ENCODE measurements at places on chromosomes 4 and X. TPM values are rescaled to one million over a fixed set of nuclear protein-coding genes. Genes with fewer than 3 reads are reported as not detected.

GRCh38 chr4:147542229-147542990 lies 61.5 kb downstream of the EDNRA start:
- no peak for ATAC-seq

DNA sequence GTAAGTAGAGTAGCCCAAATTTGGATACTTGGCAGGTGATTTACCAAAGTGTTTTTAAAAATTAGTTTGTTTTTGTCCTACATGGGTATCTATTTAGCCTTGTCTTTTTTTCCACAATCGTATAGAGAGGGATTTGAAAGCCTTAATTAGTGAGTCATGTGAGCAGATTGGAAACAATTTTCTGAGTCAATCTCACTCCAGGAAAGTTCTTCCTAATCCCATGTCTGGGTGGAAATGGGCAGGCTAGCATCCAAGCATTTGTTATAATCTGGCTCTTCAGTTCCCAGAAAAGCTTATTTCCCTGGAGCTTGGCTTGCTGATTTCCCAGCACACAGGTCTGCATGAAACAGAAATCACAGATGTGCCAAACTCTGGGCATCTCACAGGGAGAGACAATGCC lies 426.9 kb upstream of the BOD1L1 start:
- no peak for ATAC-seq

The TASL gene
- total RNA-seq: not detected

DNA sequence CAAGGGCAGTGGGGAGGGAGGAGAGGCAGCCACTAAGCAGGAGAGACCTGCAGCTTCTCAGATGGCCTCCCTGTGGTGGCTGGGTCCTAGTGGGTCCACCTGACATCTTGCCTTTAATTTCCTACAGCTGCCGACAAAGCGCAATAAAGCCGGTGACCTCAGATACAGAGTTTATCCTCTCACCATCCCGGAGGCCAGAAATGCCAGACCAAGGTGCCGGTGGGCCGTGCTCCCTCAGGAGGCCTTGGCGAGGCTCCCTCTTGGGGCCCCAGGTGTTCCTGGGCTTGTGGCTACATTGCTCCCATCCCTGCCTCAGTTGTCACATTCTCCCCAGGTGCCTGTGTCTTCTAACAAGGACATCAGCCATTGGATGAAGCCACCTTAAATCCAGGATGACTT lies 103.0 kb downstream of the ADRA2C start:
- no peak for ATAC-seq

DNA sequence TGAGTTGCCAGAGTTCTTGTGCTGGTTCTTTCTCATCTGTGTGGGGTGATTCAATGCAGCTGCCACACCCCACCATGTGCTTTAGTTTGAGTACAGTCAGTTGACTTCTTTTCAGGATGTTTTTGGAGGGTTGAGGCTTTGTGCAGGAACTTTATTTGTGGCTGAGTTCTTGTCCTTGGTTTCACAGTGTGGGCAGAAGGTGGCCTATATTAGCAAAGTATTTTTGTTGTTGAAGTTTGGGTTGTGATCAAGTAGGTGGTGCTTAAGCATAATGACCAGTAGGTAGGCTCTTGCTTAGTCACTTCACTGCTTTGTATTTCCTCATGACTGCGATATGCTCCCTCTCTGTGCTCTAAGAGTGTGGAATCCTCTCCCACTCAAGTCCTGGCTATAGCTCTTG lies 80.3 kb downstream of the ARHGAP24 start:
- no peak for ATAC-seq

GRCh38 chrX:68666580-68666979 lies 19.1 kb downstream of the STARD8 start:
- ATAC-seq: no peak

The KLF8 gene
- 0.45 TPM for total RNA-seq

GRCh38 chr4:55367084-55367722 lies 21.2 kb downstream of the SRD5A3 start:
- ATAC-seq: no peak

Measured in motor neuron (in vitro differentiated cells).